LHCN-M2 (cell line): ENCODE measurements at places on chromosomes 5 and 9.

DNA sequence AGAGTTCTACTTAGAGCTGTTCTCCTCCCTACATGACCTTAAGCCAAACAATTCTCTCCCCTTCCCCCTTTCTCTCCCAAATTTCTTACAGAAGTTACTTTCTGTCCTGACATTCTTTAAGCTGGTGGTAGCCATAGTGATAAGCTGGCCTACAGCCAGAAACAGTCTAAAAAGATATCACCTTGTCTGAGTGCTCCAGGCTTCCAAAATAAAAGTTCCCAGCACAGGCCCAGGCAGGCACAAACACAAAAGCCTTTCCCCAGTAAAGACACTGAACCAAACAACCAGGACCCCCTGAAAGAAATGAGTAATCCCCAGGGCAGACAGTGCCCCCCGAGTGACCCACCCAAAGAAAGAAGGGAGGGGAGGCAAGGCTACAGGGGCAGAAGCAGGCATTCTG lies 19.2 kb downstream of the SIL1 start:
- no peak for DNase-seq

- DNase-seq: no peak
These were observed 13.9 kb downstream of the IL7R start for GRCh38 chr5:35870605-35871004.

GRCh38 chr5:110727025-110727314 lies 499 bp upstream of the TMEM232 start:
- DNase-seq: no peak

GRCh38 chr5:4101189-4101588 lies 505.6 kb downstream of the IRX1 start:
- DNase-seq: no peak

GRCh38 chr5:73365990-73366667 lies 82.4 kb downstream of the FOXD1 start:
- no peak for DNase-seq

DNA sequence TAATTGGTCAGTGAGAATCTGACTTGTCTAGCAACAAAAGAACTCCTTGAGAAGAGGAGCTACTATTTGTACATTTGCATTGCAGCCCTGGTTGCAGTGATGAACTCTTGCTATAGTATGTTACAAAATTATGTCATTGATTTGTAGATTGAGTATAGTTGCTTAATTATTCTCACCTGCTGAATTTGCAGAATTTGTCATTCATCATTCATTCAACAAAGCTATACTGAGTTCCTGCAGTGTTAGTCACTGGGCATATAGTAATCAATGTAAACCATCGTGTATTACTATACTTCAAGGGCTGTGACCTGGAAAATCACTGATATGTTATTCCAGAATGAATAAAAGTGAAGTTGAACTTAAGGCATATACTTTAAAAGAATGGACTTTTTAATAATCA lies 50.1 kb downstream of the SLC1A3 start:
- DNase-seq: no peak
